Jurkat, Clone E6-1 (cell line): ENCODE measurements at places on chromosomes 6 and 20.

DNA sequence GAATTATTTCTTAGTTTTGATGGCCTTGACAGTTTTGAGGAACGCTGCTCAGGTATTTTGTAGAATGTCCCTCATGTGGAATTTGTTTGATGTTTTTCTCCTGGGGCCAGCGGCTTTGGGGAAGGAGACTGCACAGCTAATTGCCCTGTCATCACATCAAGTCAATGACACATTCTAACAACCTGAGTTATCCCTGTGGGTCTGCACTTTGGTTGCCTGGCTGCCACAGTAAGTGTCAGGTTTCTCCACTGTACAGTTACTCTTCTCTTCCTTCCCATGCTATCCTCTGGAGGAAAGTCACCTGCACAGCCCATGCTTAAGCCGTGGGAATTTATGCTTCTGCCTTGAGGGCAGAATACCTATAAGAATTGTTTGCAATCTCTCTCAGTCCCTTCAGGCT is 1.4 kb upstream of the TREML4 start:
- no peak for DNase-seq

GRCh38 chr6:116255246-116255800 is 1.4 kb upstream of the TSPYL4 start:
- no peak for DNase-seq

DNA sequence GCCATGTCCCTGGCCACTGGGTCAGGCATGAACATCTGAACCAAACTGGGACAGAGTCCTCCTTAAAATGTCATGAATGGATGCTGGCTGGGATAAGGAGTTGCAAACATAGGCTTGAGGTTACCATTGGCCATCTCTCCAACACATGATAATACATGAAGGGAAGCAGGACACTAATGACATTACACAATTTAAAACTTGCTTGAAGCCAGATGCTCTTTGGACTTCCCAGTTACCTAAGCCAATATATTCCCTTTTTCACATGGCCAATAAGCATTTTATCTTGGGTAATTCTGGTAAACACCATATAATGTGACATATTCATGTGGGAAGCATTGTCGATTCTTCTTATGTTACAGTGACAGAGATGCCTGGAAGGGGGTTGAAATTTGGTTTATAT is 148.0 kb upstream of the PLN start:
- no peak for DNase-seq

GRCh38 chr20:50762435-50763220 is 31.2 kb downstream of the PARD6B start:
- no peak for DNase-seq

GRCh38 chr6:134816300-134816699 is 133.6 kb downstream of the ALDH8A1 start:
- no peak for DNase-seq

DNA sequence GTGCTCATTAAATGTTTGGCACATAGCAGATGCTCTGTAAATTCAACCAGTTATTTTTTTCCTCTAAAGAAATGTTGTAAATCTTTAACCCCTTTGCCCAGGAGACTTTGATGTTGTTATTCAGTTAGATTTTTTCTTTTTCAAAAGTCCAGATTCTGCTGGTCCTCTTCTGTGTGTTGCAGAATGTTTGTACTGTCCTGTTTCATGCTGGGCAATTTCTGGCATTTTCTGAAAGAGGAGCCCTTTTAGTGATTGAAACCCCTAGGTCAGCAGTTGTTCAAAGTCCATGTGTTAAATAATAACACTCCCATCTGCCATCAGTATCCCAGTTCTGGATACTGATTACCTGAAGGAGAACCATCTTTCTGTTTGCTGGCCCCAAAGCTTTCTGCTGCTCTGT is 1.3 kb upstream of the SLC17A1 start:
- DNase-seq = no peak

- no peak for DNase-seq
Measured at GRCh38 chr6:136035378-136036070, 184.0 kb downstream of the PDE7B start.

GRCh38 chr20:57719951-57720350 is 10.1 kb upstream of the PMEPA1 start:
- no peak for DNase-seq

DNA sequence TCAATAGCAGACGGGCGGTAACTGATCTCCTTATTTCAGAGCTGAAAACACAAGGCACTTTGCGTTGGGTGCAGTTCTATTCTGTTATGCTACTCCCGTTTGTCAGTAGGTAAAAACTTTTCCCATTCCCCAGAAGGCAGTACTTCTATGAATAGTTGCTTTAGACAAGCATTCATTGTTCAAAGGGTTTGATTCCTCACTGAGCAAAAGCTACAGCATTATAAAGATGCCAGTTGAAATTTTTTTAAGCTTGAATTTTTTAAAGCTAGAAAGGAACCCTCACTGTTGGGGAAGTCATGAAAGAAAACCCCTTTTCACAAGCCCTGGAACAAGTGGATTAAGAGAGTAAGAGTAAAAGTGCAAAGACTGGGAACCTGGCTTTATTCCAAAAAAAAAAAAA is 42.3 kb downstream of the FUT9 start:
- no peak for DNase-seq

- DNase-seq = no peak
Measured at GRCh38 chr6:81859884-81860283, 107.4 kb upstream of the TENT5A start.

GRCh38 chr6:117359581-117359980 is 66.2 kb downstream of the ROS1 start:
- no peak for DNase-seq

DNA sequence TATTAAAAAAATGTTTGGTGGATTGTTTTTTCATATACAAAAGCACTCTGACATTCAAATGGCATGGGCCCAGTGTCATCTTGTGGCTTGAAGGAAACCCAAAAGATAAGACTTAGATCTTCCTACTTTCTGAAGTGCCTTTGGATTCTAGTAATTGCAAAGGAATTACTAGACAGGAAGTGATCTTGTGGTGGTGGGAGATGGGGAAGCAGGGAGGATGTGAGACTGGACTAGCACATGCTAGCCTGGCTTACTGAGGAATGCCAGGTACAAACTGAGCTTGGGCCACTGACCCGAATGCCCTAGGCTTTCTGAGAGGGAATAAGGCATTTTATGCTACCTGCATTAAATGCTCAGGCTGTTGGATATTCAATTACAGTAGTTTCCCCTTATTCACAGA is 59.0 kb downstream of the AFG1L start:
- no peak for DNase-seq

GRCh38 chr6:159913375-159913774 is 22.6 kb downstream of the MAS1 start:
- no peak for DNase-seq

- DNase-seq = no peak
Measured at GRCh38 chr20:58392286-58392685, 3.3 kb downstream of the VAPB start.

GRCh38 chr6:82337688-82338257 is 25.8 kb upstream of the TPBG start:
- no peak for DNase-seq

GRCh38 chr6:106884576-106884975 is 90.0 kb downstream of the CD24 start:
- no peak for DNase-seq

DNA sequence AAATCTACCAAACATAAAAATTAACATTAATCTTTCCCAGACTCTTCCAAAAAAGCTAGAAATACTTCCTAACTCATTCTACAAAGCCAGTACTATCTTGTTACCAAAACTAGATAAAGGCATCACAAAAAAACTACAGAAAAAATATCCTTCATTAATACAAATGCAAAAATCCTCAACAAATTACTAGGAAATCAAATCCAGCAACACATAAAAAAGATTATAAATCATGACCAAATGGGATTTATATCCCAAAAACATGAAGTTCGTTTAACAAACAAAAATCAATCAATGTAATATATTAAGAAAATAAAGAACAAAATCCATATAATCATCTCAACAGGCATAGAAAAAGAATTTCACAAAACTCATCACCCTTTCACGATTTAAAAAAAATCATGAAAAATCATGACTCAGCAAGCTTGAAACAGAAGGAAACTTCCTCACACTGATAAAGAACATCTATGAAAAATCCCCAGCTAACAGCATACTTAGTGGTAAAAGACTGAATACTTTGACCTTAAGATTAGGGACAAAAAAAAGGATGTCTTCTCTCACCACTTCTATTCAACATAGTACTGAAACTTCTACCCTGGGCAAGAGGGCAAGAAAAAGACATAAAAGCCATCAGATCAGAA is 43.2 kb downstream of the RANBP9 start:
- DNase-seq = no peak

- DNase-seq = no peak
Measured at GRCh38 chr6:111598181-111598580, 7.5 kb downstream of the TRAF3IP2 start.

DNA sequence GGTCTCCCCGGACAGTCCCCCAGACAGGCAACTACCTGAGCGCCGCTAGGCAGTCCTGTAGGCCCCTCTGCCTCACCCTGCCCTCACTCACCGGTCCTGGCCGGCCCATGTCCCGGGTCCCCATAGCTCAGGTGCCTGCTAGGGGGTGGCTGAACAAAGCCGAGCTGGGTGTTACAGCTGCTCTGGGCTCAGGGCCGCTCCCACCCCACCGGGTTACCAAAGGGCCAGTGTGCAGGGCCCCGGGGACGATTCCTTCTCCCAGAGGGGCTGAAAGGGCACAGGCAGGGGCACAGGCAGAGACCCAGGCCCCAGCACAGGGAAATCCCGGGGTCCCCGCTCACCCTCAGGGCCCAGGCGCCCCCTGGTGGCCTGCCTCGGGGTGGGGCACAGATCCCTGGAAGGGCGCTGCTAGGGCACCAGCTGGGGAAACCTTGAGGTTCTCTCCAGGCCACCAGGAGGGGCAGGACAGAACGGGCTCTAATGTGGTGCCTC is 118.4 kb downstream of the GRM4 start:
- DNase-seq = peak; percentile 29

GRCh38 chr6:142395768-142396231 is 94.0 kb downstream of the ADGRG6 start:
- peak; percentile 83 for DNase-seq

DNA sequence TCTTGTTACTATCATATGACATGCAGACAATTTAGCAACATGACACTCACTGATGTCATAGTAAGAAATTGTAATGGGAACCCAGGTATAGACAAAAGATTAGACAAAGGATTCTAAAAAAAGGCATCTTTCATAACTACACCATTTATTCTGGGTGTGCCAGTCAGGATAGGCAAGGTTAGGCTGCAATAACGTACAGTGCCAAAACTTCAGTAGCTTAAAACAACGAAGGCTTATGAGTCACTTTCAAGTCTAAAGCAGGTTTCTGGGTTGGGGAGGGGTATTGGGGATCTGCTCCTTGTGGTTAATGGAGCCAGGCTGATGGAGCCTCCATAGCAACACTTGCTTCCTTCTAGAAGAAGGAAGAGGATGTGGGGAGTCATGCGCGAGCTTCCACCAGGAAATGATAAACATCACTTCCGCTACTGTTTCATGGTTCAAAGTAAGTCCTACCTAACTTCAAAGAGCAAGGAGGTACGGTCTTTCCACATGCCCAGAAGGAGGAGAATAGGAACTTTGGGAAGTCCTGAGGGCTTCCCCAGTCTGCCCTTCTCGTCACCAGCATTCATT is 2.0 kb upstream of the GTSF1L start:
- no peak for DNase-seq

GRCh38 chr6:134223796-134224420 is 94.0 kb downstream of the SGK1 start:
- DNase-seq = no peak

DNA sequence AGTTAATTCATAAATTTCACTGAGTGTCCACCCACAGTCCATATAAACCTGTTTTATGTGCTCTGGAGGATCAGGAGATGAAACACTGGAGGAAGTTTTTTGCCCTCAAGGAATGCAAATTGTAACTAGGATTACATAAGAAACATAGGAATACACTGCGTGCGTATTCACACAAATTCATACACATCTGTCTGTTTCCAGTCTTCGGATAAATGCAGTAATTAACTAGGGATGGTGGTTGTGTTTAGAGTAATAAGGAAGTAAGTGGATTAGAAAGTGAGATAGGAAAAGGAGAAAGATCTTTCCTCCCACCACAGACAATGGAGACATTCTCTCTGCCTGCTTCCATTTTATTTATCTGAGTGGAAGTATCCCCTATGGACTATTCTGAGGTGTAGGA is 35.7 kb upstream of the POPDC3 start:
- DNase-seq = no peak

DNA sequence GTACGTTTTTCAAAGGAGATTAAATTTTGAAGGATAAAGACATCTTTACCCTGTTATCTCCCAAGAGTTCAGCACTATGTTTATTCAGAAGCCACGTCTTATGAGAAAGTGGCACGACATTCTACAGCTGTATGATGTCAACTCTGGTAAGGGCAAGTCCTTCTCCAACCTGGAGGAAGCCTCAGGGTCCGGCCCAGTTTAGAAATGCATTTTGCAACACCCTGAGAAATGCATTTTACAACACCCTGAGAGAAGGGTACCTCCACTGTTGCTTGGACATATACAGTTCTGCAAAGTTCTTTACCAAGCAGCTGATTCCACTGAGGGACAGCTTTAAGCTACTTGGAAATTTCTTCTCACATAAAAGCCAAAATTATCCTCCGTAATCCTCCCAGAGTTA is 17.5 kb downstream of the NAPB start:
- DNase-seq = no peak

DNA sequence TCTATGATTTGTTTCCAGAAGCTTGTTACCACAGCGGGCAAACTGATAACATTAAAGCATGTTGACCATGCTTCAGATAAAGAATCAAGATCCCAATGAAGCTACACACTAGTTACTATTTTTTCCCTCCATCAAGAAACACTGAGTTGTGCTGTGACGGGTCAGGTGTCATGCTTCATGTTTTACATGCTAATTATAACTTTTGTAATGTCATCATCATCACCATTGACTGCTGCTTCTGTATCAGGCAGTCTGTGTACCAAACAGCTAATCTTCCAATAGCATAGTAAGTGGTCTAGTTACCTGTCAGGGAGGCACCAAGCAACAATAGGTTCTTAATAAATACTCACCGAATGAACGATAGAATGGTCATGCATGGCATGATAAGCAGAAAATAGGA is 388.1 kb downstream of the THBS2 start:
- DNase-seq = no peak

DNA sequence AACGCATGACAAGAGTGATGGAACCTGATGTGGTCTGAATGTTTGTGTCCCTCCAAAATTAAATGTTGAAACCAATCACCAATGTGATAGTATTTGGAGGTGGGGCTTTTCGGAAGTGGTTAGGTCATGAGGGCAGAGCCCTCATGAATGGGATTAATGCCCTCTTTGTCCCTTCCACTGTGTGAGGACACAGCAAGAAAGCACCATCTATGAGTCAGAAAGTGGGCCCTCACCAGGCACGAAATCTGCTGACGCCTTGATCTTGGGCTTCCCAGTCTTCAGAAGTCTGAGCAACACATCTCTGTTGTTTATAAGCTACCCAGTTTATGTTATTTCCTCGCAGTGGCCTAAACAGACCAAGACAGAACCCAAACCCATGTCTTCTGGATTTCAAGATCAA is 244.0 kb upstream of the JAG1 start:
- no peak for DNase-seq
